ENCODE measurements at places on chromosomes 2 and 18. TPM values are rescaled to one million over a fixed set of nuclear protein-coding genes. Genes with fewer than 3 reads are reported as not detected.

Gene RAB6C
- not detected for total RNA-seq

Gene CAPN14
- total RNA-seq = 0.09 TPM

GRCh38 chr2:205056151-205056561 is 510.9 kb downstream of the PARD3B start:
- no peak for DNase-seq

GRCh38 chr18:58490238-58490637 is 138.7 kb downstream of the ALPK2 start:
- DNase-seq = peak; percentile 60

GRCh38 chr18:3594760-3595368 is 144.9 kb downstream of the TGIF1 start:
- no peak for DNase-seq

GRCh38 chr2:151551556-151551955 is 141.9 kb downstream of the RIF1 start:
- DNase-seq = no peak

All from left colon (tissue), 2 donors.